ENCODE measurements at places on chromosomes 7 and 10.

DNA sequence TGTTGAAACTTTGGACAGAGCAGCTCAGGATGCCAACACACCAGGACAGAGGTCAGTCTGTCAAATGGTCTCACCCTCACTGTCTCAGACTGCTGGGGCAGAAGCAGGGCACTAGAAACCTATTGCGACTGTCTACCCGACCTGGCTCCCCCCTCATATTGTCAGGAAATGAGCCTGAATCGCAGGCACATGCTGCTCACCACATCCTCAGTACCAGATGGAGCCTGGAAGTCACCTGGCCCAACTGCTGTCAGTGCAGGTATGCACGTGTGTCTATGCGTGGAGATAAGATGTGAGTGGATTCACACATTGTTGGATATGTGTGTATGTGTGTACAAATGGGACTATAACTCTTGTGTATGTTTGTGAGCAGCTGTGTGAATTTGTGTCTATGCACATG, 3.2 kb upstream of the CDHR1 start:
- DNase-seq: no peak

GRCh38 chr7:157674715-157675426, 338.1 kb downstream of the DNAJB6 start:
- no peak for DNase-seq

GRCh38 chr7:1709281-1709680, 39.2 kb downstream of the ELFN1 start:
- DNase-seq: no peak

DNA sequence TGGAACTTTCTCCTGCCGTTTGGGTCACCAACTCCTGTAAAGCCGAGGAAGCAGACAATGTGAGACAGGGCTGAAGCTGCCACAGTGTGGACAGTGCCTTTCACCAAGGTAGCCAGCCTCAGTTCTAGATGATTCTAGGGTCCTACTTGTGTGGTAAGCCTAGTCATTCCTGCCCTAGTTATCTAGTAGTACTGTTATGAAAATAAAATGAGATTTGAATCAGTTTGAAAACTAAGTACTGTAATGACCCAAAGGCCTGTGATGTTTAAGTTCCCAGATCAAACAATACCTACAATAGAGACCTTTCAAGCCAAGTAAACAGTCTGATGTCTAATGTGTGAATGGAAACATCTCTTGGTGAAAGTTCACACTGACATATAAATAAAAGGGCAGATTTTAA, 37.1 kb downstream of the POLL start:
- no peak for DNase-seq

GRCh38 chr10:70550459-70550858, 52.1 kb downstream of the PRF1 start:
- DNase-seq: no peak

DNA sequence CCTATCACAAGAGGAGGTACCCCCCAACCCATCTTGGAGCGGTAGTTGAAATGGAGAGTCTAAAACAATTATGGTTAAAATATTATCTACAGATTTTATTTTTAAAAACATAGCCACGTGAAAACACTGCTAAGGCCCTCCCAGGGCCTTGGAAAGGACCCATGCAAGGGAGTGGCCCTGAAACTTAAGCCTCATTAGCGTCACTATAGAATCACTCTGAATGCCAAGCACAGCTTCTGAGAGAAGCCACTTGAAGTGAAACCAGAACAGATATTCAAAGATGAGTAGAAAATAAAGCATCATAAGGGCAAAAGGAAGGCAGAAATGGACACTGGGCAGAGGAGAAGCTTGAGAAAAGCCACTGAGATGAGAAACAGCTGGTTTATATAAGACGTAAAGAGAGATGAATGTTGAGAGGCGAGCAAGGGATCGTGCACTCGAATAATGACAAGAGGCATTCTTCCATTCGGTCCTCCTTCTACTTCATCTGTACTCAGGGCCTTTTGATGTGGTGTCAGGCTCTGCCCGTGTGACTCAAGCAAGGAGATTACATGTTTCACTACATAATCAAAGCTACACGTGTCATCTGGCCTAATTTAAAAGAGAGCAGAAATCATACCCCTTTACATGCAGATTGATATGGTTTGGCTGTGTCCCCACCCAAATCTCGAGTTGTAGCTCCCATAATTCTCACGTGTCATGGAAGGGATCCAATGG, 33.4 kb upstream of the SLC39A12 start:
- DNase-seq: no peak
